ENCODE measurements at places on chromosomes 1 and 21.

- DNase-seq = no peak
Measured at GRCh38 chr1:210764536-210764935, 369.4 kb downstream of the KCNH1 start.

GRCh38 chr1:184037849-184038591 is 492 bp upstream of the COLGALT2 start:
- no peak for DNase-seq

DNA sequence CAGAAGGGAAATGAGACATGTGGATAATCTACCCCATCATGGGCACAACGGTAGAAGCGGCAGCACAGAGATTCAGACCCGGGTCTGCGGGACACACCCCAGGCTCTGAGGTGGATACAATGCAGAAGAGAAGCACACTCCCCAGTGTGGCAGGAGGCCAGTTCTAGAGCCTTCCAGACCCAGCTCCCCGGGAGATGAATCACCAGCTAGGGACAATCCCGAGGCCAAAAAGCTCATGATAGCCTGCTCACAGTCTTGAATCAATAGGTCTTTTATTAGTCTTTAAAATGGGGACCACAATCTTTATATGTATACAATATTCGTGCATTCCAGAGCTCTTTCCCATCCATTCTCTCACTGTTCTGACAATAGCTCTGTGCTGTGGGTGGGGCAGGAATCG is 57.3 kb upstream of the DIRAS3 start:
- no peak for DNase-seq

DNA sequence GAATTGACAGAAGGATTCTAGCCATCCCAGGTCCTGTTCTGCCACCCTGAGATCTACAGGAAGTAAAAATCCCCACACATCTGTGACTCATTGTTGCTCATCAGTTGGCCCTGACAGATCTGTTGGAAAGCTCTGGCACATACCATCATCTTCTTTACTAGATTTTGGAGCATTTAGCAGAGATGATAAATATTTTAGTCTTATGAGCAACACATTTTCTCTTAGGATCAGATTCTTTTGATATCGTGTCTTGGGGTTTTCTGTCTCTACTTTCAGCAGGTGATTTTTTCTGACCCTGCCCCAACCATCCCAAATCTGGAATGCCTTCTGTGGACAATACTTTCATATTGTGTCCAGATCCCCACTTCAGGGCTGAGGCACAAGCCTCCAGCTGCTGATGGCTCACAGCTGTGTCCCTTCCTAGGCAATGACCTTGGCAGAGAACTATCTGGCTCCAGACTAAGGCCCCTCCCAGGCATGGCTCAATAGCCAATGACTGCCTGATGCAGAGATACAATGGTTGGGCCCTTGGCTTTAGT is 102.8 kb downstream of the GDAP2 start:
- no peak for DNase-seq

GRCh38 chr1:23544444-23545389 is 13.7 kb upstream of the E2F2 start:
- DNase-seq = peak; percentile 53

DNA sequence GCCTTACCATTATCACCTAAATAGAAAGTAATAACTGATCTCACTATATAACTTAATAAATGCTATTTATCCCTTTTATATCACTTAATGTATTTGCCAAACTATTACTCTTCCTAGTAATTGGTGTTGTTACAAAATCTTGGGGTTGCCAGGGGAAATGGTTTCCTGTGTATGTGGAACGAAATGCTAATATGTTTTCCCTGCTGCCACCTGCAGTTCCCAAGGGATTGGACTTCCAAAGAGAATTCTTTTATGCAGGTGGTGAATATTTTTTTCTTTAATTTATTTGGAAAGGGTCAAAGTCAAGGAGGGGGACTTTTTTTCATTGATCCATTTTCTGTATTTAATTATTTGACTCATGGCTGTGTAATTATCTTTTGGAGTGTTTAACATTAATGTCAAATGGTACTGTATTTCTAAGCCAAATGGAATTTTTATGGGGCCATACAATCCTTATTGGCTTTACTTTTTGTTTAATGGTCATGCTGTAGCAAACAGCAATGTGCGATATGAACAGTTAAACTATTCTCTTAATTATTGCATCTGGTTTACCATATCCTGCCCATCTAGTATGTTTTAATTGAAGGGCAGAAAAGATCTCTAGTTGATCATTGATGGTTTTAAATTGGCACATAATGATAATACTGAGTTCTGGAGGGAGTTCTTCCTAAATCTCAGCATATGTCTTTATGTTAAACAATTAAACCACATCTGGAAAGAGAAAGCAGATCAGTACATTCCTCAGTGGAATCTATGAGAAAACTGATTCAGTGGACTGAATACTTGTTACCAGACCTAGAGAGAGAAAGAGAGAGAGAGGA is 486.3 kb downstream of the TTLL7 start:
- no peak for DNase-seq

DNA sequence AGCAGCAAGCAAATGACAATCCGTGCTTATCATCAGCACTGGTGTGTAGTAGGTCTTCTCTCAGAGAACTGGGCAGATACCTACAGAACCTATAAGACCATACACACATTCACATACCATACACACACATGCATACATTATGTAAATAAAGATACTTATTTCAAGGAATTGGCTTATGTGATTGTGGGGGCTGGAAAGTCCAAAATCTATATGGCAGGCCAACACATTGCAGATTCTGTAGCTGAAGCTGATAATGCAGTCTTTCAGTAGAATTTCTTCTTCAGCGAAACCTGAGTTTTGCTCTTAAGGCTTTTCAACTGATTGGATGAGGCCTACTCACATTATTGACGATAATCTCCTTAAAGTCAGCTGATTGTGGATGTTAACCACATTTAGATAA is 24.1 kb downstream of the RAP1A start:
- no peak for DNase-seq

- peak; percentile 83 for DNase-seq
Measured at GRCh38 chr1:20483833-20484518, 2.0 kb downstream of the CAMK2N1 start.

- no peak for DNase-seq
Measured at GRCh38 chr1:178639326-178639725, 85.7 kb upstream of the RALGPS2 start.

GRCh38 chr1:116904791-116905320 is 4.9 kb upstream of the PTGFRN start:
- no peak for DNase-seq
